ENCODE measurements at places on chromosomes 6 and 20.
A peak's percentile ranks its signal among the peaks of the same experiment; 100 is the strongest.

- peak; percentile 66 for DNase-seq
Measured at GRCh38 chr6:139126255-139126654, 8.6 kb upstream of the HECA start.

DNA sequence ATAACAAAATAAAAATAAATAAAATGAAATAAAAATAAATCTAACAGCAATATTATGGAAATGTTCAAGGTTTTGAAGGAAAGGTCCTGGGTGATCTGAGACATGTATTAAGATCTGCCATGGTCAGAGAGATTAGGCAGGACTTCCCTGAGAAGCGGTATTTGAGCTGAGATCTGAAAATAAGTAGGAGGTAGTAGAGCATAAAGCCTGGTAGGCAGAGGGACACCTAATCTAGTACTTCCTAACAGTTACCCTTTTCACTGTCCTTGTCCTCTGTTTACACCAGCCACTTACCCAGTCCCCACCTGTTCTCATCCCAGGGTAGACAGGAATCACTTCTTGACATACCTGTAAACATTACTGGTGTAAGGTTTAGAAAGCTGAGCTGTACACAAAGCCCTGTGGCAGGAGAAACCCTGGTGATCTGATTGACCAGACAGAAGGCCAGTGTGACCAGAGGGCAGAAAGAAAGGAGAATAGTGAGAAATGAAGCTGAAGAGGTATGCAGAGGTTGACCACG is 8.3 kb upstream of the ZNF318 start:
- DNase-seq, result no peak

- peak; percentile 7 for DNase-seq
Measured at GRCh38 chr6:63307581-63308246, 12.1 kb downstream of the LGSN start.

DNA sequence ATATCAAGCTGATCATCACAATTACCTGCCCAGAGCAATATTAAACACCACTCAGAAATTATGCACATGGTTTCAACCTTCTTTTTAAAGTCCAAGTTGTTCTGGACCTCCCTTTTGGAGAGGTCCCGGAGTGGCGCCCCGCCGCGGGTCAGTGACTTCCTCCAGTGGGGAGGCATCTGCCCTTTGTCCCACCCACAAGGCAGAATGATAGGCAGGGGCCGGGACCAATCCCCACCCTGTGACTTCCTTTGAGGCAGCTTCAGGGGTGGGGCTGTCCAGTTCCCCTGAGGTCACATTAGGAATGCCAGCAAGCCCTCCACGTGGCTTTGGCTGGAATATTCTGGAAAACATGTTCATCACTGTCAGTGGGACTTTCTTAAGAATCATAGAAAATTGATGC is 207.0 kb downstream of the ANKRD60 start:
- DNase-seq, result no peak

DNA sequence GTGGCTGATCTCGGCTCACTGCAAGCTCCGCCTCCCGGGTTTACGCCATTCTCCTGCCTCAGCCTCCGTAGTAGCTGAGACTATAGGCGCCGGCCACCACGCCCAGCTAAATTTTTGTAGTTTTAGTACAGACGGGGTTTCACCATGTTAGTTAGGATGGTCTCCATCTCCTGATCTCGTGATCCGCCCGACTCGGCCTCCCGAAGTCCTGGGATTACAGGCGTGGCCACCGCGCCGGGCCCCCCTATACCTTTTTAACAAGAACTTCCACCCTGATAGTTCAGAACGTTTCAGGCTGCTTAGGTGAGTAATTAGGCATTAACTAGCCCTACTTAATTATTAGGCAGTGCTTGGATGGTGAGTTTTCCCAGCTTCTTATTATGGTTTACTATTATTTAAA is 552.5 kb downstream of the BCKDHB start:
- DNase-seq, result no peak

GRCh38 chr6:320351-321157 is 28.3 kb downstream of the DUSP22 start:
- no peak for DNase-seq

- DNase-seq, result no peak
Measured at GRCh38 chr6:141790921-141791320, 341.8 kb upstream of the GJE1 start.

DNA sequence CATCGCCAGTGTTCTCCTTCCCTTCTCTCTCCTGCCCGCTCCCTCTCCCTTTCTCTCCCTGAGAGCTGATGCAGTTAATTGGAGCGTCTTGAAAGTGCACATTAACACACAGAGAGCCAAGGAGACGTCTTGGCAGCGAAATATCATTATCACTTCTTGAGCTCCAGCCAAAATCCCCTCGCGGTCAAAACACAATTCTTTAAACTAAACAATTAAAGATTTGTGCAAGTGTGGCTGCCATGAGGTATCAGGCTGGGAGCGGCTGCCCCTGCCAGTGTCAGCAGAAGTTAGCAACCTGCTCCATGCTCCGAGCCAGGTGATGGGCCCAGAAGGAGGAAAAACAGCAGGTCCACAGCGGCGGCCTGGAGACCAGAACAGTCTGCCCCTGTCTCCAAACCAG is 100.9 kb upstream of the FOXP4 start:
- DNase-seq, result no peak

GRCh38 chr6:138785980-138786379 is 9.9 kb upstream of the ECT2L start:
- peak; percentile 35 for DNase-seq

- no peak for DNase-seq
Measured at GRCh38 chr6:16279243-16279642, 40.9 kb downstream of the GMPR start.

GRCh38 chr6:10521104-10521808 is at the start of gene GCNT2:
Gene GCNT2, plus strand, starts transcription at chr6:10521351. Its CDS starts 7,561 bp downstream, at chr6:10528912.
- no peak for DNase-seq

DNA sequence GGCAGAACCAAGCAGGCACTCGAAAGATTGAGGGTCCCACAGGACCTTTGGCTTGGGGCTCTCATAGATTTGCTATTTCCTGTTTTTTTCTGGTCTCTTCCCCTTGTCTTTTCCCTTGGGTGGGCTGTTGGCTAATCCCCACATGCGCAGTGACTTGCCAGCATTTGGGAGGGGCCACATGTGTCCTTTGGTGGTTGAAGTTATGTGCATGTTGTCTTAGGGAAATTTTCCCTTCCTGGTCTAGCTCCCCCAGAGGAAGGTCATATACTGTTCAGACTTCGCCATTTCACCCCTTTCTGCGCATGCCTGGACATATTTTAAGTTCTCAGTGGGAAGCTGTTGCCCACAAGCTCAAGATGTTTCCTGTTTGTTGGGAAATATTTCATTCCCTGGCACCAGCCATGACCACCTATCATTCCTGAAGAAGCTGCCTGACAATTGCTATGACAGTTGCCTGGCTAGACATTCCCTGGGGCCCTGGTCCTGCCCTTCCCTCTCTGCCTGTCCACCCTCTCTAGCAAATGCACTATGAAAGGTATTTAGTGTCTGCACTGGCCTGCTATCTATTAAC is 156.2 kb upstream of the THBS2 start:
- DNase-seq, result no peak

DNA sequence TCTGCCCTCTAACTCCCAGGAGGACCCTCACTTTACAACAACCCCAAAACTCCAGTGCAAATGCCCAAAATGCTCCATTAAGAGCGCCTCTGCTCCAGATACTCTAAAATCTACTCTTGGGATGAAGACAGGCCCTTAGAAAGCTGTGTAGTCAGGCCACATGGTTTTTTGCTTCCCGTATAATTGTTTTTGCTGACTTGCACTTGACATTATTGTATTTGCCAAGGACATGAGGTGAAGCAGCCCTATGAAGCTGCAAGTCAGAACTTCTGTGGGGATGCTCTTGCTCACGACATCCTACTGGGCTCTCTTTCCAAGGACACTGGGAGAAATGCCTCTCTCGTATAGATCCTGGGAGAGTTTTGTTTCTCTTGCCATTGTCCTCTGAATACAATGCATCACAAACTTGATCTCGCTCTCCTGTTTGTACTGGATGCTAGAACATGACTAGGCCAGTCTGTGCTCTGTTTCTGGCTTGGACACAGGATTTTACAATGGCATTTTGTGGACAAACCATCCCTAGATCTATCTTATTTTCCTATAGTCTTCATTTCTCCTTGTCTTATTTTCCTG is 177.2 kb upstream of the DTNBP1 start:
- DNase-seq, result no peak

- no peak for DNase-seq
Measured at GRCh38 chr6:40809627-40810026, 222.5 kb upstream of the LRFN2 start.

DNA sequence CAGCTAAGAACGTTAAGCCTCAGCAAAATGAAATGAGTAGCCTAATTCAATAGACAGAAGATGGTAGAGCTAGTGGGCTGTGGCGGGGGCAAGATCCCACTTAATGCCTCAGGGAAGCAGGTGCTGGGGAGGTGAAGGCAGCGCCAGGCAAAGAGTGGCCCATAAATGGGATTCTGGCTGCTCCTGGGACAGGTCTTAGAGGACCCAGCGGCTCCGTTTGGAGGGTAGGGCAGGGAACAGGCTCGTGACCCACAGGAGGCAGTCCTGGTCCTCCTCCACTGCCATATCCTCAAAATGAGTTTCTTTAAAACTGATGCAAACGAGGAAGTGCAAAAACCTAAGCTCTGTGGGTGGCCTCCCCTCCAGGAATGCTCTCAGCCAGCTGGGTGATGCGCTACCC is 32.7 kb downstream of the SAYSD1 start:
- no peak for DNase-seq

DNA sequence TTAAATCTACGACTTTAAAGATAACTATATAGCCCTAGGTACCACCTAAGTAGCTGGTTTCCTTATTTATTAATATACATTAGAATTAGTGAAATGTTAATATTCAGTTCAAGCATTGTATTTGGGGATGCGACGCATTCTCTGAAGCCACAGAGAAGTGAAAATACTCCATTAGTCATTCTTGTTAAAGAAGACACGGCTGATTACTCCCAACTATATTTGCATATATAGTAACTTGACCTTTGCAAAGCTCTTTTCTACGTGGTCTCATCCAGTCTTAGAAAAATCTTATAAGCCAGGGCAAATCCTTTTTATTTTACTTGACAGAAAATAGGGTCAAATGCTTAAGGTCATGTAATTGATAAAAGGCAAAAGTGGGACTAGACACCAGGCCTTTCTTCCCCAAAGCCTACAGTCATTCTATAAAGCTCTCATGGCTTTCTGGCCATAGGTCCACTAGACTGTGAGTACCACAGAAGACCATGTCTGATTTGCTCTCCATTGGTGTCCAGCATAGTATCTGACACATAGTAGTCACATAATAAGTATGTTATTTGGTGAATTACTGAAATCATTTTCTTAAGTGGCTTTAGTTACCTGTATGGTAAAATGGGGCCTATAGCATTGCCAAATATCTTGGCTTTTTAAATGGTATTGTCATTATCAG is 11.3 kb downstream of the ZHX3 start:
- DNase-seq, result no peak

DNA sequence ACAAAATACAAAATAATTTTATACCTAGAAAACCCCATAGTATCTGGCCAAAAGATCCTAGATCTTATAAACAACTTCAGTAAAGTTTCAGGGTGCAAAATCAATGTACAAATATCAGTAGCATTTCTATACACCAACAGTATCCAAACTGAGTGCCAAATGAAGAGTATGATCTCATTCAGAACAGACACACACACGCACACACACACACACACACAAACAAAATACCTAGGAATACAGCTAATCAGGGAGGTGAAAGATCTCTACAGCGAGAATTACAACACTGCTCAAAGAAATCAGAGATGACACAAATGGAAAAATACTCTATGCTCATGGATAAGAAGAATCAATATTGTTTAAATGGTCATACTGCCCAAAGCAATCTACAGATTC is 49.2 kb downstream of the TOMM6 start:
- no peak for DNase-seq

- DNase-seq, result no peak
Measured at GRCh38 chr6:148346681-148347440, 4.2 kb downstream of the SASH1 start.

GRCh38 chr6:125688138-125688537 is 61.3 kb upstream of the HEY2 start:
- no peak for DNase-seq

- no peak for DNase-seq
Measured at GRCh38 chr6:85469276-85470022, 19.6 kb downstream of the NT5E start.

GRCh38 chr6:39791850-39792539 is at the start of gene DAAM2:
Gene DAAM2, plus strand, starts transcription at chr6:39792376. Its CDS starts 63,927 bp downstream, at chr6:39856303.
- DNase-seq, result no peak

GRCh38 chr20:19348582-19348981 is 136.1 kb downstream of the SLC24A3 start:
- no peak for DNase-seq

- peak; percentile 23 for DNase-seq
Measured at GRCh38 chr20:57678340-57678739, 31.5 kb downstream of the PMEPA1 start.

- no peak for DNase-seq
Measured at GRCh38 chr20:19095762-19096161, 116.7 kb upstream of the SLC24A3 start.

Measured in NCI-H446 treated with DMSO at 0.1 percent for 48 hours (cell line).